ENCODE measurements at places on chromosomes 11 and 22.

DNA sequence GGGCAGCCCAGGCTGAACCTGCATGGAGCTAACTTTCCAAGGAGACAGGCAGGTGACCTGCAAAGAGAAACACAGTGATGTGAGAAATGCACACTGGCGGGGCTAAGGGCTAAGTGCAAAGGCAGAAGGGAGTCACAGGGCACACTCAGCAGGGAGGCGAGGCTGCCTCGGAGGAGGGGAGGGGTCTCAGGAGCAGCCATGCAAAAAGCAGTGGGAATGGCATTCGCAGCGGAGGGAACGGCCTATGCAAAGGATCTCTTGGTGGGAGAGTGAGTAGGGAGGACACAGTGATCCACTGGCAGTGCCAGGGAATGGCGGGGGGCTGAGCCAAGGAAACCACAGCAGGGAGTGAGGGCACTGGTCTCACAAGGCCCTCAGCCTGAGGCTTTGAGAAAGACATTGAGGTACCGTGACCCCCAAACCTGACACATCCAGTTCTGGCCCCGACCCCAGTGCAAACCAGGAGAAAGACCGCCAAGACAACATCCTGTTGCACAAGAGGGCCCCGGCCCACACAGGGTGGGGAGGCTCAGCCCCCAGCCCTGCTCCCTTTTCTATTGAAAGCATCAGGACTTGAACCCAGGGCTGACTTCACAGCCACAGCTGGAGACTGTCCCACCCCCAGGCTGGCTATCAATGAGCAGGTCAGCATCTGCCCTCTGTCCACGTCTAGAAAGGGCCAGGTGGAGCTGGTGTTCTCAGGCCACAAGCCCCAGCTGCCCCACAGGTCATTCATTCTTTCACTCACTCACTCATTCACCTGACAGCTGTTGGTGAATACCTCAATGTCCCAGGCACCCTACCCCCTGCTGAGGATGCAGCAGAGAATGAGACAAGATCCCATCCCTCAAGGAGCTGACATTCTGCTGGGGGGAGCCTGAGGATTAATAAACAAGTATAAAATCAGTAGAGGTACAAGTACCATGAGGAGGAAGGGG is 50.7 kb downstream of the IGLL1 start:
- DNase-seq = no peak

GRCh38 chr22:25876871-25877270 is 134.9 kb downstream of the MYO18B start:
- no peak for DNase-seq

- peak; percentile 83 for DNase-seq
Measured at GRCh38 chr11:65572356-65573051, at the start of gene FAM89B. Gene FAM89B (plus strand): TSS chr11:65572538. CDS start chr11:65572670, 132 bp downstream.

- no peak for DNase-seq
Measured at GRCh38 chr11:105328061-105328460, 188.5 kb upstream of the CARD18 start.

DNA sequence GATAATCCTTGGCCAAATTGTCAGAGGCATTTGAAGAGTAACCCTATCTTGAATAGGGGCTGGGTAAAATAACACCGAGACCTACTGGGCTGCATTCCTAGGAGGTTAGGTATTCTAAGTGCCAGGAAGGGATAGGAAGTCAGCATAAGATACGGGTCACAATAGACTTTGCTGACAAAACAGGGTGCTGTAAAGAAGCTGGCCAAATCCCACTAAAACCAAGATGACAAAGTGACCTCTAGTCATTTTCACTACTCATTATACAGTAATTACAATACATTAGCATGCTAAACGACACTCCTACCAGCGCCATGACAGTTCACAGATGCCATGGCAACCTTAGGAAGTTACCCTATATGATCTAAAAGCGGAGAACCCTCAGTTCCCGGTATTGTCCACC is 964 bp upstream of the REXO2 start:
- DNase-seq = no peak

- DNase-seq = no peak
Measured at GRCh38 chr22:30116362-30117117, 36.3 kb downstream of the HORMAD2 start.

- no peak for DNase-seq
Measured at GRCh38 chr11:130145311-130145812, 14.2 kb upstream of the ST14 start.

- no peak for DNase-seq
Measured at GRCh38 chr11:66112041-66112491, 42.0 kb downstream of the PACS1 start.

- DNase-seq = no peak
Measured at GRCh38 chr22:32951076-32951806, 106.9 kb downstream of the SYN3 start.

- DNase-seq = no peak
Measured at GRCh38 chr22:20951932-20952380, 15.1 kb upstream of the AIFM3 start.

DNA sequence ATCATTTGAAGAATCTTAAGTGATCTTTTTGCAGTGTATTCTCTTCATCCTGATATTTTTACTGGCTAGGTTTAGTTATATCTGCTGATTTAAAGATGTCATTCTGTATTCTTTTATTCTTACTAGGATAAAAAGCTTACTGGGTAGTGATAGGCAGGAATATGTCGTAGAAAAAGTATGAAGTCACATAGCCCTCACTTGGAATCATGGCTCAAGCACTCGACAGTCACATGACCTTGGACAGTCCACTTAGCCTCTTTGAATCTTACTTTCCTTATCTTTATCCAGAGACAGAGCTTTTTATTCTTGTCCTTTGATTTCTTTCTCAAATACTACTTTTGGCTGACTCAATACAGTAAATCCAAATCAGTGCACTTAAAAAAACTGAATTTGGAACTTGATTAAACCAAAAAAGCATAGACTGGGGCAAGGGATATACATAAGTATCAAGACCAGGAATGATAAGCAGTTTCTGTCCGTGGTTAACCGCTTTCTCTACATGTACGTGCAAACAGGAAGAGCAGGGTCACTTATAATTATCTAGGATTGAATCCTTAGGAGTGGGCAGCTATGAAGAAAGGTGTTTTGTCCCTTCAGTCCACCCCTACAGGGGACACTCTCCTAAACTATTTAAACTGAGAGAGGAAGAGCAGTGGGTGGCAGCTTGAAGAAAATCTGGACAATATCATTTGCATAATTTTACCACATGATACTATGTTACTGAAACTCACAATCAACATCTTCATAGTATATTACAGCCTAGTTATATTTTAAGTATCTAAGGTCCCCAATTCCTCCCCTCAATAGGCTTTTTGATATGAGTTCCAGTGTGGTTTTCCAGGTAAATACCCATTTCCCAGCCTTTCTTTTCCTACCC is 8.0 kb downstream of the MMP7 start:
- DNase-seq = no peak

DNA sequence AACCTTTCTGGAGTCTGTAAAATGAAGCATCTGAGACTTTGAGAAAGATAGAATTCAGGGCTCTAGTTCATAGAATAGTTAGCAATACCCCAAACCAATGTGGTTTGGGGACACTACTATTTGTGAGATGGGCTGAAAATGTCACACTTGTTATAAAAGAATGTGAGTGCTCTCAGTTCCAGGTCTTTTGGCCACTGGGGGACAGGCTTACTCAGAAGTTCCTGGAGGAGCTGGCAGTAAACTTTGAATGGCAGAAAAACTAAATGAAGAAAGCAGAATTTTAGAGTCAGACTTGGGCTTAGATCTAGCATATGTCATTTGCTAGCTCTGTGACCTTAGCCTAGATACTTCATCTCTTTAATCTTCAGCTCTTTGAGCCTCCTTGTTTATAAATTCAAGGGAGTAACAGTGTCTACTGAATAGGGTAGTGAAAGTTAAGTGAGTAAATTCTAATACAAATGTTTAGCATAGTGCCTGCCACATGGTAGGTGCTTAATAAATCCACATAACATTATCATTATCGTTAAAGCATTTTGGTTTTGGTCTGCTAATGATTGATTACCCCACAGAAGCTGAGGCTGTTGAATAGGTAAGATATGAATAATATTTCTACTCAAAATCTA is 3.7 kb downstream of the LYVE1 start:
- DNase-seq = no peak

- no peak for DNase-seq
Measured at GRCh38 chr22:49097966-49098365, 729.7 kb downstream of the BRD1 start.

DNA sequence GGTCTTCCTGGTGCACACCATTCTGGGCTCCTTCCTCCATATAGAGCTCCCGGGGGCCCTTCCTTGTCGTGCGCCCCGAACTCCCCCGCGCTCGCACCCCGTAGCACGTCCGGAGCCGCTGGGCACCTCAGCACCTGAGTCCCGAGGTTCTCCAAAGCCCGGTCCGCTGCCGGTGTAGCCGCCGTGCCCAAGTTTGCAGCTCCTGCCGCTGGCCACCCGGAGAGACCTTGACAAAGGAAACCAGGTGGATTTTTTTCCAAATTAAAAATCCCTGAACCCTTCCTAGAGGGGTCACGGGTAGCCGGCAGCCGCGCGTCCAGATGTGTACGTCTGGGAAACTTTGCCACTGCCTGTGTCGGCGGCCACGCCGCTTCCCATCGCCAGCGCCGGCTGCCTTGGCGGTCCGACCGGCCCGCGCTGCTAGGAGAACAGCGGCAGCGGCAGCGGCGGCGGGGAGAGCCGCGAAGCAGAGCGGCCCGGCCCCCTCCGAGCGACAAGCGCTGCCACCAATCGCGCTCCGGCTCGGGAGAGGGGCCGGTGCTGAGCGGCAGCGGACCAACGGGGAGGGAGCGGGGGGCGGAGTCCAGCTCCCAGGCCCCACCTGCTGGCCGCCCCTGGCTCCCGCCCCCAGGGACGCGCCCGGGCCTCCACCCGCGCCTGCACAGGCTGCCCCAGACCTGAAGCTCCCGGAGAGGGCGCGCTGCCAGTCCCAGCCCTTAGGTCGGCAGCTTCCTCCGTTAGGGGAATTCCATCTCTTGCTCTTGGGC is at the start of gene GALNT18:
Gene GALNT18, minus strand, starts transcription at position 433 of the 767 bp plus-strand sequence.
- DNase-seq = peak; percentile 99

DNA sequence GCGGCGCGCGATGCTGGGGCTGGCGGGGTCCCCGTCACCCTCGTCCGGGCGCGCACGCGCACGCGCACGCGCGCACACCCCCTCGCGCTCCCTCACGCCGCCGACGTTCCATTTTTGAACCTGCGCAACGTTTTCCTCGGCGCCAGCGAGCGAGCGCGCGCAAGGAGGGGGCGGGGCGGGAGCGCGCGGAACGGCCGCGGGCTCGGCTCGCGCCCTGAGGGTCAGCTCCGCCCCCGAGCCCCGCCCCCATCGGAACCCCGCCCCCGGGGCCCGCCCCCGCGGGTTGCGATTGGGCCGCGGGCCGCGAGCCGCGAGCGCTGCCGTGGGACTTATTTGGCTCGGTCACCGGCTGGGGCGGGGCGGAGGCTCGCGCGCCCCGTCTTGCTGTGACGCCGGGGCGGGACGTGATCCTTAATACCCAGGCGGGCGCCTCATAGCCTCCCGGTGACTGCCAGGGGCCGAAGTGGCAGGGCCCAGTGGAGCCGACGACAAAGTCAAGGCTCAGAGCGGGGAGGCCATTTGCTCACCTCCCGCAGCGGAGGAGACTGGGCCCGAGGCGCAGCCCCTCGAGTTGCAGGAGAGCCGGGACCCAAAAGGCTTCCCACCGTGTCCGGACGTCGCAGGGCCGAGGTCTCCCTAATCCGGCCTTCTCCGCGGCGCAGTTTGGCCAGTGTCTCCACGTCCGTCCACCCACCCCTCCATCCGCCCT is at the start of gene CBX7:
Gene CBX7, minus strand, starts transcription at position 170 of the 709 bp plus-strand sequence. CDS start 236 bp downstream, outside the sequence.
- DNase-seq = peak; percentile 99

- no peak for DNase-seq
Measured at GRCh38 chr11:119166368-119167076, 2.0 kb upstream of the NLRX1 start.

DNA sequence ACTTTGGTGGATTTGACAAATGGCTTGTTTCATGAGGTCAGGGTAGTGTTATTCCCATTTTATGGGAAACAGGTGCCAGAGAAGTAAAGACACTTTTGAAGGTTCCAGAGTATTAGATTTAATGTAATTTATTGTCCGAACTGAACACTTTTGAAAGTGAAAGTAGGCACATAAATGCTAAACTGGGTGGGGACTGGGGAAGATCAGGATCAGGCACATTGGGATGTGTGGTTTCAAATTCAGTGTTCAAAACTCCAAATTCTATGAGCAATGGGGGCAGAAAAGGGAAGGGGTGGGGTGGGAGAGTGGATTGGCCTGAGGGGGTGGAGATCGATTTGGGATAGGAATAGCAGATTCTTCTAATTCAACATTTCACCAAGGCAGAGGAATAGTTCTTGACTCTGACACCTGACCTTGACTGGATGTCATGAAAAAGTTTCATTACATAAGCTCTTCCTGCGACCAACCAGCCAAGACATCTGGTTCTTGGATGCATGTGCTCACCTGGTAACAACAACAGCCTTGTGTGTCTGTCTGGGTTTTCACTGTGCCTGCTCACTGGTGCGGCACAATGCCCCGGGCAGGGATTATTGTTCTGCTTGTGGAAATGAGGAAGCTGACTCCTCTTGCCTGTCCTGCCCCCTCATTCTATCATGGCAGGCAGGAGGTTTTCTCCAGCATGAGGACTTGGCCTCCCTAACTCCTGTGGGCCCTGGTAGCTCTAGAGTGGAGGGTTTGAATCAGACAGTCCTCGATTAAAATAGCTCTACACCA is 10.8 kb downstream of the PPFIBP2 start:
- DNase-seq = no peak

GRCh38 chr11:834371-835316 is 1.9 kb downstream of the CD151 start:
- DNase-seq = no peak

- DNase-seq = no peak
Measured at GRCh38 chr22:36863979-36864378, 3.2 kb downstream of the NCF4 start.

DNA sequence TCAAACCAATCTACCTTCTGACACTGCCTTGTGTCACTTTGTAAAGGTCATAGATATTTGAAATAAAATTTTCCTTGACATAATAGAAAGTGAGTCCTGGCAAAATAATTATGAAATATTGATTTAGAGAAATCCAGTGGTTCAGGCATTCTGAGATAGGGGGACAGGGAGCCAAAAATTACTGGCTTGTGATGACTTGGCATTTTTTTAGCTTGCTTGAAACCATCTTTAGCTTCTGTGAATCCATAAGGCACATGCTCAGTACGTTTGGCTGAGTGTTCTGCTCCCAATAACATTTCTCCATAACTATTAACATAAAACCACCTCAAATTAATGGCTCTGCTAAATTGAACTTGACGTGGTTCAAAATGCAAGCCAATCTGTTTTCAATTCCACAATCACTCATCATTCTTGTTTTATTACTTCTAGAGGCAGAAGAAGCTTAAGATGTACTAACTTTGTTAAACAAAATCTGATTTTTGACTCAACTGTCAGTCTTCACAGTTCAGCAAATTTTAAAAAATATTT is 209.0 kb downstream of the LRRC4C start:
- DNase-seq = no peak

Data from GM13976 (cell line).